Osteocyte (in vitro differentiated cells): ENCODE measurements at places on chromosomes 16 and 17.

GRCh38 chr17:2635241-2635640, 41.8 kb downstream of the PAFAH1B1 start:
- peaks cover 11% of the 10 kb centered on the region for H3K36me3 ChIP-seq
- DNase-seq: no peak
- peaks cover 39% of the 10 kb centered on the region for H3K4me1 ChIP-seq
- H3K27me3 ChIP-seq: no peaks in the 10 kb centered on the region
- no peak overlapping the region for H3K27ac ChIP-seq

GRCh38 chr17:50556803-50557202, 3.7 kb upstream of the CACNA1G start:
- H3K36me3 ChIP-seq: peaks cover 6% of the 10 kb centered on the region
- peaks cover 16% of the 10 kb centered on the region for H3K4me1 ChIP-seq
- no peak overlapping the region for H3K4me3 ChIP-seq
- H3K27ac ChIP-seq: no peak overlapping the region

DNA sequence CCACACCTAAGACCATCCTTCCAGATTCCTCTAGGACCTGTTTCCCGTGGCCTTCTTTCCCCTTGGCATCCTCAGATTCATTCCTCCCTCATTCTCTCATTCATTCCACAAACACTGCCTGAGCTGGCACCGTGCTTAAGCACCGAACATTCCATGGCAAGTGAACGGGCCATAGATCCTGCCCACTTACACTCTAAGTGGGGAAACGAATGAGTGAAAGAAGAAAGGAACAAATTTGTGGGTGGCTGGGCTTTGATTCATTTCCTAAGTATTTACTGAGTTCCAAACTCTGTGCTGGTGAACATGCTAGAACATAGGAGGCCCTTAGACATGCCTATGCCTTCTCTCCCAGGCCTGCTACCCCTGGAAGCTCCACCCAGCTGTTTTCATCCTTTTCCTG, 30.0 kb downstream of the SRCIN1 start:
- peaks cover 80% of the 10 kb centered on the region for H3K27me3 ChIP-seq
- no peak overlapping the region for H3K27ac ChIP-seq
- no peak overlapping the region for H3K4me3 ChIP-seq
- peaks cover 31% of the 10 kb centered on the region for H3K4me1 ChIP-seq

DNA sequence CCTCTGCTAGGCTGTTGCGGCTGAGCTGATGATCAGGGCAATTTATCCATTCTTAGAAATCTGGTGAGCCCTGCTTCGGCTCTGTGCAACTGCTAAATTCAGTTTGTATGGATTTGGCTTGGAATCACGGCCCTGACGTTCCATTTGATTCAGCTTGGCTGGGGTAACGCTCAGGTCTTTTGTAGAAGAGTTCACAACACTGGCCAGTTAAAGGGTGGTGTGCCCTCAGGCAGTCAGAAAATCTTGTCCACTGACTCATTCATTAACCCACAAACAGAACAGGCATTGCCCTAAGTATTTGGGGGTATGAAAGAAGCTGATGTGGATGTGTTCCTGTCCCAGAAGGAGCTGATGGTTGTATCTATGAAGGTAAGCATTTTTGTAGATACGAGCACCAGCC, 53.9 kb downstream of the GNAO1 start:
- no peaks in the 10 kb centered on the region for H3K36me3 ChIP-seq
- H3K4me1 ChIP-seq: peaks cover 26% of the 10 kb centered on the region
- H3K4me3 ChIP-seq: no peak overlapping the region
- no peak for DNase-seq
- H3K27ac ChIP-seq: no peak overlapping the region

DNA sequence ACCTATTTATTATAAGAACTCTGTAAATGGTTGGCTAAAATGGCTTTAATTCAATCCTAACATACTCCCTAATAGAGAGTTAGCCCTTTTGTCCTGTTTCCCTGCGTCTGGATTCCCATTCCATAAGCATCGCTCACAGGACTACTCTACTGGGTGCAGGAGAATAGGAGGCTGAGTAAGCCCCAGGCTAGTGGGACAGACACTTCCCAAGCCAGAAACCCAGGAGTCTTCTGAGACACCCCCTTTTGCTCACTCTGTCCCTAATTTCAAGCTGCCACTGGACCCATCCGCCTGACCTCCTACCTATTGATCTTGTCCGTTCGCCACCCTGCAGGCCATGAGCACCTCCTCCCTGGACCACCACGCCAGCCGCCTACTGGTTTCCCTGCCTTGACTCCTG, 16.7 kb upstream of the TOB1 start:
- H3K4me3 ChIP-seq: no peak overlapping the region
- H3K27ac ChIP-seq: no peak overlapping the region
- peaks cover 2% of the 10 kb centered on the region for H3K27me3 ChIP-seq

- H3K4me1 ChIP-seq: no peaks in the 10 kb centered on the region
- no peaks in the 10 kb centered on the region for H3K36me3 ChIP-seq
- no peak overlapping the region for H3K27ac ChIP-seq
- no peak overlapping the region for H3K4me3 ChIP-seq
- no peak for DNase-seq
- peaks cover 5% of the 10 kb centered on the region for H3K27me3 ChIP-seq
These were observed 42.7 kb upstream of the ZNHIT3 start for GRCh38 chr17:36443777-36444176.

DNA sequence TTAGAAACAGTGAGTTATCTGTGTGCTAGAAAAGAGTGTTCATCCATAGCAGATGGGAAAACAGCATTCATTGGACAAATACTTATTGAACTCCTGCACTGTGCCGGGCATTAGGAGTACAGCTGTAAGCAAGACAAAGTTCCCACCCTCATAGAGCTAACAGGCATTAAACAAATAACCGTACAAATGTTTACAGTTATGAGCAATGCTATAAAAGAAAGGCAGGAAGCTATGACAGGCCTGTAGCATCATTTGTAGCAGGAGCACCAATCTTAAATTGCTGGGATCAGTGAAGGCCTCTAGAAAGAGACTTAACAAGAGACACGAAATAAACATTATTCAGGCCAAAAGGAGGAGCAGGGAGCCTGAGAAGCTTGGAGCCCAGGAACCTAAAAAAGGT, 15.6 kb downstream of the SDR42E1 start:
- no peak for DNase-seq
- no peaks in the 10 kb centered on the region for H3K27me3 ChIP-seq
- H3K4me3 ChIP-seq: no peak overlapping the region
- H3K4me1 ChIP-seq: peaks cover 12% of the 10 kb centered on the region

DNA sequence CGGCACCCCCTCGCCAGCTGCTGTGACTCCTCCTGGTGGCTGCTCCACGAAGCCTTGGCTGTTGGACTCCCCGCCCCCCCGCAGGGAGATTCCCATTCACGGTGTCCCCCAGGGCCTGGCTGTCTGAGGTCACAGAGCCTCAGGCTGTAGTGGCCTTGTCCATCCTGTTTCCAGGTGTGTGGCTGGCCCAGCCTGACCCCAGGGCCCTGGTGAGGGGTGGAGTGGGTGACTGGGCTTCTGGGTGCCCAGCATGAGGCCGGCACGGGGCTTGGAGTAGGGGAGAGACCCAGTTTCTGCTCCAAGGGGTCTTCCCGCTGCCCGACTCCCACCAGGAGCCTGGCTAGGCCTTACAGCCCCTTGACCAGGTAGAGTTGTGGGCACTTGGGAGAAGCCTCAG, 10.4 kb downstream of the PRSS27 start:
- no peak for DNase-seq
- H3K27me3 ChIP-seq: no peaks in the 10 kb centered on the region
- H3K4me1 ChIP-seq: no peaks in the 10 kb centered on the region
- no peak overlapping the region for H3K4me3 ChIP-seq
- peaks cover 4% of the 10 kb centered on the region for H3K36me3 ChIP-seq

- DNase-seq: peak; percentile 100
- H3K27ac ChIP-seq: peak within 1 kb of the TSS; percentile 100
- H3K36me3 ChIP-seq: peaks cover 2% of the 10 kb centered on the region
- H3K4me3 ChIP-seq: peak within 1 kb of the TSS; percentile 98
- no peaks in the 10 kb centered on the region for H3K27me3 ChIP-seq
- H3K4me1 ChIP-seq: peaks cover 37% of the 10 kb centered on the region
These were observed at the start of gene RAB40C for GRCh38 chr16:589658-590187. TSS of gene RAB40C (plus strand) at chr16:590066. CDS start at chr16:590292, 226 bp downstream.

DNA sequence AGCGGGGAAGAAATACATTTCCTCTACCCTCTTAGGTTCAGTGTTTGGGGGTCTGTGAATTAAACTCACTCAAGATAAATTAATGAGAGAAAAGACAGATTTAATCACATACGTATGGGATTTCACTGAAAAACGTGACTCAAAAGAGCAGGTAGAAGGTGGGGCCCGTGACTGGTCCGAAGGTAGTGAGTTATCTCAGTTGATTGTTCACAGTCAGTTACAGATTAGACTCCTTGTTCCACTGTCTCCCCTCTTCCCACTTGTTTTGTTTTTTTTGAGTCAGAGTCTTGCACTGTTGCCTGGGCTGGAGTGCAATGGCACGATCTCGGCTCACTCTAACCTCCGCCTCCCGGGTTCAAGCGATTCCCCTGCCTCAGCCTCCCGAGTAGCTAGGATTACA, 301.2 kb downstream of the SEC14L1 start:
- no peak overlapping the region for H3K4me3 ChIP-seq
- no peak for DNase-seq
- peak overlapping the region; percentile 84 for H3K27ac ChIP-seq

DNA sequence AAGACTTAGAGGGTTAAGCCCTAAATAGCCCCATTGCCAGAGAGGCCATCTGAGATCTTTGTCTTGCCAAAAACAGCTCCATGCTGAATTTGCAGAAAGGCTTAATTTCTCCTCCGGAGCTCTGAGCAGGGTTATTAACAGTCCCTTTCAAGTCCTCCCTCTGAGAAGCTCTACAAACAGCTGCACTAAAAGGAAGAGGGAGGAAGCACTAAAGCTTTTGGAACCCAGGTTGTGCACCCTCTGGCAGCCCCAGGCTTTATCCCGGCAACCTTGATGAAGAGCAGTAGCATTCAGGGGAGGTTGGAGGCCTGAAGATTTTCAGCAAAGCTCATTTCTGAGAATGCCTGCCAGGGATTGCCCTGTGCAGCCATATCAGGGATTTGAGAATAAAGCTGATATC, 554.7 kb downstream of the RBFOX1 start:
- H3K27me3 ChIP-seq: no peaks in the 10 kb centered on the region
- H3K27ac ChIP-seq: no peak overlapping the region
- DNase-seq: no peak
- H3K4me1 ChIP-seq: no peaks in the 10 kb centered on the region

DNA sequence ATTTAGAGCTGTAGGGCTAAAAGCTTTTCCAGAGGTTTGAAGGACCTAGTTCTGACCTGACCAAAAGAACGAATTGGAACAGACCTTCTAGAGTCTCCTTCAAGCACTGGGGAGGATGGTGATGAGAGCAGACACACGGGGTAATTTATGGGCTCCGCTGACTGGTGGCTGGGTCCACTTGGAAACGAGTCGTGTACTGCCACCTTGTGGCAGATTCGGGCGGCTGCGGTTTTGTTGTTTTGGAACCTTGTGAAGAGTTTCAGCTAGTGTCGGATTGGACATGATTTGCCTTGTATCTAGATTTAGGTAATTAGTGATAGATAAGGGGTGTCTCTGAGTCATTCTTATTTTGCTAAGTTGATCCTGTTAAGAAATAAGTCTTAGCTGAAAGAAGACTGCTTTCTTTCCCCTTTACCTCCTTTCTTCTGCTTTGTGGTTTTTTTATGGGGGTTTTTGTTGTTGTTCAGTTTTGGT, 98.9 kb downstream of the AATF start:
- peak; percentile 90 for DNase-seq
- no peaks in the 10 kb centered on the region for H3K27me3 ChIP-seq
- H3K36me3 ChIP-seq: peaks cover 3% of the 10 kb centered on the region
- H3K27ac ChIP-seq: no peak overlapping the region

- H3K4me3 ChIP-seq: no peak overlapping the region
- no peaks in the 10 kb centered on the region for H3K36me3 ChIP-seq
- peak overlapping the region; percentile 89 for H3K27ac ChIP-seq
- no peak for DNase-seq
These were observed 25.8 kb downstream of the ADCY9 start for GRCh38 chr16:4090351-4090851.

GRCh38 chr17:28065706-28066105, 23.2 kb downstream of the NLK start:
- H3K4me1 ChIP-seq: peaks cover 2% of the 10 kb centered on the region
- no peak for DNase-seq
- H3K4me3 ChIP-seq: no peak overlapping the region
- no peaks in the 10 kb centered on the region for H3K36me3 ChIP-seq

DNA sequence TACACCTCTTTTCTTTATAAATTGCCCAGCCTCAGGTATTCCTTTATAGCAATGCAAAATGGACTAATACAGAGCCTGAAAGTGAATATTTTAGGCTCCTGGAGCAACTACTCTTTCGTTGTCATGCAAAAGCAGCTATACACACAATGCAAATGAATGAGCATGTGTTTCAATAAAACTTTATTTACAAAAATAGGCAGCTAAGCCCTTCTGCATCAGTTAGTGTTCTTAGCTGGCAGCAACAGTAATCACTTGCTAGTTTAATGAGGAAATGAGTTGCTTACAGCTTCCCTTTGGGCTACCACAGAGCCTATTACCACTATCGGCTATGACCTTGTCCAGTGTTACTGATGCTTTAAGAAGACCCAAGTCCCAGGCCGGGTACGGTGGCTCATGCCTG, 402.9 kb downstream of the XYLT1 start:
- H3K4me3 ChIP-seq: no peak overlapping the region
- no peaks in the 10 kb centered on the region for H3K4me1 ChIP-seq
- no peaks in the 10 kb centered on the region for H3K27me3 ChIP-seq
- no peak for DNase-seq
- no peak overlapping the region for H3K27ac ChIP-seq

DNA sequence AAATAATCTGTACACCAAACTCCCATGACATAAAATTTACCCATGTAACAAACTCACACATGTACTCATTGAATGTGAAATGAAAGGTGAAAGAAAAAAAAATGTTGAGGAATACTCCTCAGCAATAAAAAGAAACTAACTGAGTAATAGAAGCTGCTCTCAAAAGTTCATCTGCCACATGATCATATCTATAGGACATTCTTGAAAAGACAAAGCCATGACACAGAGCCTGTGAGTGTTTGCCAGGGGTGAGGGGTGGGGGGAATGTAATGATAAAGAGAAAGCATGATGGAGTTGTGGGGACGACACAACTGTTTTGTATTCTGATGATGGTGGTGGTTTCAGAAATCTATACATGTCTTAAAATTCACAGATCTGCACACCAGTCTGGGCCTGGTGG, 52.2 kb upstream of the TMC5 start:
- no peaks in the 10 kb centered on the region for H3K27me3 ChIP-seq
- H3K36me3 ChIP-seq: no peaks in the 10 kb centered on the region
- no peaks in the 10 kb centered on the region for H3K4me1 ChIP-seq
- no peak overlapping the region for H3K27ac ChIP-seq

DNA sequence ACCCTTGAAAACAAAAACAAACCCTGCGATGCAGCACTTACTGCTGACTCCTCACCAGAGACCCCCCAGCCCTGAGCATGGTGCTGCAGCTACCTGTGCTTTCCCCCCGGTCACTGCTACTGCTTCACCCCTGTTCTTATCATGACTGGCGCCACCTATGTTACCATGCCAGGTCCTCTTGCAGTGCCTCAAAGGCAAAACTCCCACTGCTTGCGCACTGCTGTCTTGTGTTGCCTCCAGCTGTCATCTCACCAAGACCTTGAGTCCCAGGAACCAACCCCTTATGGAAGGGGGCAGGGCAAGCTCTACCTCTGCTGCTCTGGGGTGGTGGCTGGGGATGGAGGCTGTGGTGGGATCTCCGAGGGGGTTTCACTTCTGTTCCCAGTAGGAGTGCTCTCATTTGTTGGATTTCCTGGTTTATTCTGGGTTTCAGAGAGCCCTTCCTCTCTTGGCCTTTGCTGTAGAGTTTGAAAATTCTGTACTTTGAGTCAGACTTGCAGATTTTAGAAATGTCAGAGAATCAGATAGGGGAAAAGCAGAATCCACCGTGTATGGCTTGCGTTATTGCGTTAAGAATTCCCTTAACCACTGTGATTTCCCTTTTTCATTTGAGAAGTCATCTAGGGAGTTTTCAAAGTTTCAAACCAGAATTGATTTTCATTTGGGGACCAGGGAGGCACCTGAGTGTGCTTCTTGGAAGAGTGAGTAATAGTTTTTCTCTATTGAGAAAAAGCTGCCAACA, 96.6 kb downstream of the SPECC1 start:
- no peak for DNase-seq
- H3K4me3 ChIP-seq: no peak overlapping the region
